ENCODE measurements at places on chromosomes 1 and 21. TPM values are rescaled to one million over a fixed set of nuclear protein-coding genes. Genes with fewer than 3 reads are reported as not detected.

- no peak overlapping the region for H3K27ac ChIP-seq
- H3K27me3 ChIP-seq = no peaks in the 10 kb centered on the region
- no peak overlapping the region for H3K4me3 ChIP-seq
- no peak for DNase-seq
Measured at GRCh38 chr1:156001021-156001661, 19.6 kb downstream of the SSR2 start.

DNA sequence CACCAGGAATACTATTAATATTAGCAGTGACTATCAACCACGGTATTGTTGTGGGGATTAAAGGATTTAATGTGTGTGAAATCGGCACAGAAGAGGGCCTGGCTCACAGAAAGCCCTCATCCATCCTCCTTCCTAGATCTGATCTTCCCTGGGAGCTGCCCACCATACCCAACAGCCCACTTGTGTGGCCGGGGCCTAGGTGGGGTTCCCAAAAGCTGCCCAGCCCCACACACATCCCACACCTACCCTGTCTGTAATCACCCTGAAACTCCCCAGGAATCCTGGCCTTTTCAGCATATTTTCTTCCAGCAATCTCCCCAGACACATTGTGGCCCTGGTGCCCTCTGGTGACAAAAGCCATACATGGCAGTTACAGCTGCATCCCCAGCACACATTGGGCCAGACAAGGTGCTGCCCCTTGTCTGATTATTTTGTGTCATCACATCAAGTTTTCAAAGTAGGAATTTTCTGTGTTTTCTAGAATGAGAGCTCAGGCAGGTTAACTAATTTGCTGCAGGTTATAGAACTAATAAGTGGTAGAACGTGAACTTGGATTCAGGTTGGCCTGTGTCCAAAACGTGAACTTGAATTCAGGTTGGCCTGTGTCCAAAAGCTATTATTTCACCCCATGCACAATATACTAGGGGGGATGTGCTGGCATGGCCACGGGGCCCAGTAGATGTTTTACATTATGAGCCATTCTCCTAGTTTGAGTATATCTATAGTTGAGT is 5.3 kb upstream of the SLC6A9 start:
- DNase-seq = peak; percentile 81
- peak overlapping the region; percentile 7 for H3K27ac ChIP-seq
- H3K27me3 ChIP-seq = no peaks in the 10 kb centered on the region
- no peak overlapping the region for H3K4me3 ChIP-seq
- peaks cover 28% of the 10 kb centered on the region for H3K4me1 ChIP-seq

DNA sequence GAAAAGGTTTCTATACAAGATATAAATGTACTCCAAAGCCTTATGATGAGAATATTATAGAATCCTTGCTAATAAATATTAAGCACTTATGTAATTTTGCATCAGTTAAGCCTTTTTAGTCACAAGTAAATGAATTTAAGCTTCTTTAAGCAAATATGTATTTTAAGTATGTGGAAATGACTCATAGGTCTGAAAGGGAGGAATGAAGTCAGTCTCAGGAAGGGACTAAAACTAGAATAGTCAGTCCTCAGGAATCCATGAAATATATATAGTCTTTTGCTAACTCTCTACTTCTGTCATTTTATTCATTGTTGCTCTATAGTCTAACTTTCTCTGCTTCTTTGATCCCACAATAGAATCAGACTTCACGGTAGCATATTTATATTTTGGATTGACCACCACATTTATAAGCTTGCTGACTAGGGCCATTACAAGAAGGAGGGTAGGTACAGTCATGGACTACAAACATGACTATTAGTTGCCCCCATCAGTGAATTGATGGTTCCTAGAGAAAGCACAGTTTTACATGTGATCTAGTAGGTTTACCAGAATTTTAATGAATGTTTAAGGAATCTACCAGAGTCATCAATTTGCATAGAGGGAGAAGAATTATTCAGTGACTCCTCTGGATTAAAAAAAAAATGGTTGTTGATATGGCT is 20.2 kb upstream of the RABGGTB start:
- peak overlapping the region; percentile 48 for H3K27ac ChIP-seq
- H3K4me1 ChIP-seq = no peaks in the 10 kb centered on the region
- no peak overlapping the region for H3K4me3 ChIP-seq
- peak; percentile 18 for DNase-seq

RABIF gene
- total RNA-seq = 6.1 TPM

- H3K27me3 ChIP-seq = no peaks in the 10 kb centered on the region
- H3K4me1 ChIP-seq = peaks cover 7% of the 10 kb centered on the region
- DNase-seq = no peak
- no peak overlapping the region for H3K4me3 ChIP-seq
- H3K27ac ChIP-seq = no peak overlapping the region
- no peaks in the 10 kb centered on the region for H3K36me3 ChIP-seq
Measured at GRCh38 chr21:44049606-44050005, 37.5 kb downstream of the TRAPPC10 start.

DNA sequence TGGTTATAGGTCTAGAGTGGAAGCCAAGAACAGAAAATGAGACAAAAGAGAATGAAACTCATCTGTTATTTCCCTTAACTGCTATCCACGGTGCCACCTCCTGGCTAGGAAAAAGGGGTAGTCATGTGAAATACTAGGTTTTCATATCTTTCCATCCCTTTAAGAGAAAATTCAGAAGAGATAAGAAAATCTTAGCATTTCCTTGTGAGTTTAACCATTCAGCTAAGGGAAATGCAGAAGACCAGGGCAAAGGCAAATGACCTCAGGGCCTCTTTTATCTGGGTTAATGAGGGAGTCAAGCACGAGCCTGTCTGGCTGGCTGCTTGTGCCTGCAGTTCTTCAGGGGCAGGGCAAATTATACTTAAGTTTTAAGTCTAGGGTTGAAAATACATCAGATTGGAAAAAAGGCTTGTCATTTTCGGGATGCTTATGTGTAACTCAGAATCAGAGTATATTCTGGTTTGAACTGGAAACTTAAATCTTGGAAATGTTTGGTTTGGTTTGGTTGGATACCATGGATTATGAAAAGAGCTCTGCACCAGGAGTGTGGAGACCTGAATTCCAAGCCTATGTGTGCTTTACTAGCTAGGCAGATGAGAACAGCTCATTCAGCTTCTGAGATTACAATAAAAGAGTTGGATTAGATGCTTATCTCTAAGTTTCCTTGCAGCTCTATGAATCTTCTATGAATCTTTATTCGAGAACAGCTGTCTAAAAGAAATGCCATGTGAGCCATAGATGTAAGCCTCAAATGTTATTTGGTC is 19.9 kb downstream of the NIBAN1 start:
- DNase-seq = peak; percentile 29
- H3K36me3 ChIP-seq = no peaks in the 10 kb centered on the region
- H3K4me1 ChIP-seq = peaks cover 18% of the 10 kb centered on the region
- no peaks in the 10 kb centered on the region for H3K27me3 ChIP-seq
- no peak overlapping the region for H3K4me3 ChIP-seq
- peak overlapping the region; percentile 16 for H3K27ac ChIP-seq

DNA sequence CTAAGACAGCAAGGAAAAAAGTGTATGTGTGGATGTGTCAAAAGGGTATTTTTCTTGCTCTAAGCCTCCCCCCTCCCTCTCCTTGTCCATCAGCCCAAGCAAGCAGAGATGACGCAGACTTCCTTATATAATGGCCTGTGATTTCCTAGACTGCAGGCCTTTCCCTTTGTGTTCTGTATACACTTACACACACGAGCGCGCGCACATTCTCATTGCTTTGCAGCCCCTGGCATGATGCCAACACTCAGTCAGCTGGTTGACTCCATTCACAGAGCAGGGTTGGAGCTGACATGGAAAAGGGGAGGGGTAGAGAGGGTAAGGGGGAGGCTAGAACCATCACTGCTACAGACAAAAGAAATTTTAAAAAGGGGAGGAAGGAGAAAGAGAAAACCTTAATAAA is 41.8 kb downstream of the GATAD2B start:
- H3K27ac ChIP-seq = peak overlapping the region; percentile 90
- no peak overlapping the region for H3K4me3 ChIP-seq
- H3K27me3 ChIP-seq = no peaks in the 10 kb centered on the region
- peaks cover 10% of the 10 kb centered on the region for H3K4me1 ChIP-seq

GRCh38 chr1:212621043-212621948 is 12.7 kb downstream of the ATF3 start:
- H3K4me3 ChIP-seq = no peak overlapping the region
- no peak for DNase-seq
- H3K27me3 ChIP-seq = no peaks in the 10 kb centered on the region
- H3K36me3 ChIP-seq = no peaks in the 10 kb centered on the region
- no peaks in the 10 kb centered on the region for H3K4me1 ChIP-seq
- no peak overlapping the region for H3K27ac ChIP-seq

DNA sequence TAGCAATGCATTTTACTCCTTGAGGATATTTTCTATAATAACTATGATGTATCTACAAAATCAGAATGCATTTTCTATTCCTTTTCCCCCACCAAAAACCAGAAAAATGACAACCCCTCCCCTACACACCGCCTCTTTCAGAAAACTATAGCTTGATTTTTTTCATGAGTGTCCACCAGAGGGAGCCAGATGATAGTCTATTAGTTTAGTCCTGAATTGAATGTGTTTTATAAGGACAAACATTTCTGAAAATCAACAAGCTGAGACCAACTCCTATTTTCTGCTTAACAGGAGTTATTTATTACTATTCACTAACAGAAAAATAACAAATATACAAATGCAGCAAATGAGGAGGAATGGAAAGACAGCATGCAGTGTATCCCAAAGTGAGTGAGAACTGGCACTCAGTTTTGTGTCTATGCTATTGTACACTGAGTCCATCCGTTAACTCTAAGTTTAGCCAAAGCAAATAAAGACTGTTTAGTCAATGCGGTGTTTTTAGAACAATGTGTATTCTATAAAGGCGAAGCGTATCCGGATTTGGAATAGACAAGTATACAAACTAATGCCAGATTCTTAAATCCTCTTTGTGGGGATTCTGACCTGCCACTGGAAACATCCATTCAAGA is 182.6 kb downstream of the VAV3 start:
- H3K27ac ChIP-seq = no peak overlapping the region
- no peaks in the 10 kb centered on the region for H3K4me1 ChIP-seq
- DNase-seq = peak; percentile 80
- no peaks in the 10 kb centered on the region for H3K36me3 ChIP-seq
- H3K27me3 ChIP-seq = no peaks in the 10 kb centered on the region
- H3K4me3 ChIP-seq = no peak overlapping the region

DNA sequence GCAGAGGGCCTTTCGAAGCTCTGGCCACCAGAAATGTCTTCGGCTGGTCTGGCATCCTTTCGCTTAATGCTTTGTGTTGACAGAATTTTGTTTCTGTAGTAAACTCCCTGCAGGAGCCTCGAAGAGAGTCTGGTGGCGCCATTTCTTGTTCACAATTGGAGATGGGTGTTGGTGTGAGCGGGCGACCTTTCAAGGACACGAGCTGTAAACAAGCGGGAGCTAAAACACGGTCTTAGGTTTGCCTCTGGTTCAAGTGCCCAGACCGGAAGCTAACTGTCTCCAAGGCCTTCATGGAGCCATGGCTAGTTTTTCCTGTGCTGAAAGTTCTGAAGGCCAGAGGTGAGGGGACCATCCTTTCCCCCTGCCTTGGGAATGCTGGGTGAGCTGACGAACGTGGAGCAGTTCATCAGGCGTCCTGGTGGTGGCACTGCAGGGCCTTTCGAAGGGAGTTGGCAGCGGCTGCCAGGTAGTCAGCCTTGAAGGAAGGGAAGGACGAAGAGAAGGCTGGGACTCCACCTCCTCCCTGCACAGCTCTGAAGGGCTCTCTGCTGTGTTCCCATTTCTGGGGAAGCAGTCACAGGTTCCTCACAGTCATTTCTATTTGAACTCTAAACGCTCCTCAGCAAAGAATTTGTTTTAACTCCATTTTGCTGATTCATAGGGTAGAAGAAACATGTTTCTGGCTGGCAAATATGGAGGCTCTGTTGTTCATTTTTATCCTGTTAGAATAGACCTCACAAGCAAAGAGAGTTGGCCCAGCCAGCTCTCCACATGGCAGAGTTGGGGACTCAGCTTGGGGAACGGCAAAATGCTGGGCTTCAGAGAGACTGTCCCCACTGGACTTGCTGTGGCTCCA is 35.2 kb downstream of the URB2 start:
- no peaks in the 10 kb centered on the region for H3K27me3 ChIP-seq
- no peaks in the 10 kb centered on the region for H3K4me1 ChIP-seq
- no peak overlapping the region for H3K27ac ChIP-seq
- no peaks in the 10 kb centered on the region for H3K36me3 ChIP-seq

DNA sequence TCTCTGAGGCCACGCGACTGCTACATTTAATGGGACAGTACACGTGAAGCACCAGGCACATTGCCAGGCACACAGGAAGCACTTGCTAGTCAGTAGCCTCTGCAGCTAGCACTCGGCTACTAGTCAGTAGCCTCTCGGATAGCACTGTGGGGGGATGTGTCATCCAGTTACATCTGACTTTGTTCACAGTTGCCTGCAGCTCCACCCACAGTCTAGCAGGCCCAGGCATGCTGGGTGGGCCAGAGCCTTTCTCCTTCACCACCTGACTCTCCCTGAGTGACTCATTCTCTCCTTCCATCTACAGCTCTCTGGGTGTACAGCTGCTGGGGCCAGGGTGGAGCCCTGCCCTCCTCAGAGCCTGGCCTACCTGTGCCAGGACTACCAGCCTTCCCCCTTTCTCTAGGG is 51.5 kb downstream of the PTPRF start:
- H3K36me3 ChIP-seq = no peaks in the 10 kb centered on the region
- H3K4me3 ChIP-seq = no peak overlapping the region
- peak overlapping the region; percentile 92 for H3K27ac ChIP-seq
- DNase-seq = peak; percentile 91

- no peak for DNase-seq
- no peaks in the 10 kb centered on the region for H3K27me3 ChIP-seq
- H3K4me3 ChIP-seq = peak overlapping the region; percentile 62
- H3K27ac ChIP-seq = peak overlapping the region; percentile 98
- no peaks in the 10 kb centered on the region for H3K36me3 ChIP-seq
Measured at GRCh38 chr1:23979387-23979880, 693 bp downstream of the SRSF10 start.

PPIAL4G gene
- 0.07 TPM for total RNA-seq

IL6R gene
- total RNA-seq = 58.0 TPM

- peak overlapping the region; percentile 55 for H3K4me3 ChIP-seq
- peaks cover 77% of the 10 kb centered on the region for H3K27me3 ChIP-seq
- H3K27ac ChIP-seq = no peak overlapping the region
- no peaks in the 10 kb centered on the region for H3K36me3 ChIP-seq
- H3K4me1 ChIP-seq = peaks cover 24% of the 10 kb centered on the region
Measured at GRCh38 chr1:111990026-111990877, 784 bp upstream of the KCND3 start.

DNA sequence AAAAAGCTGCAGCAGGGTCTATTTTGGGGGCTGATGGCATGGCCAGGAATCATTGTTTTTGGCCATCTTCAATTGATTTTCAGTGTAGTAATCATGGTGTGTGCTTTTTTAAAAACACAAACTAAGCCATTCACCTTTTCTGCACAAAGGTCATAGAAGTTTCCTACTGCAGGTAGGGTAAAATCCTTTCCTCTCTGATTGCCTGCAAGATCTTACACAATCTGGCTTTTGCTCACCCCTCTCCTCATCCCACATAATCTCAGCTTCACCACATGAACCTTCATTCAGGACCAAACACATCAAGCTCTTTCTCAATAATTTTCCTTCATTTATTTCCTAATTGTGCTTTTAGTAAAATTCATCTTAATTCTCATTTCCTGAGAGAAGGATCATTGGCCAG is 38.3 kb upstream of the GBP5 start:
- no peaks in the 10 kb centered on the region for H3K27me3 ChIP-seq
- H3K27ac ChIP-seq = no peak overlapping the region
- no peak for DNase-seq
- no peaks in the 10 kb centered on the region for H3K36me3 ChIP-seq
- no peaks in the 10 kb centered on the region for H3K4me1 ChIP-seq
